HFF-Myc (cell line): ENCODE measurements at places on chromosomes 12 and 14.

DNA sequence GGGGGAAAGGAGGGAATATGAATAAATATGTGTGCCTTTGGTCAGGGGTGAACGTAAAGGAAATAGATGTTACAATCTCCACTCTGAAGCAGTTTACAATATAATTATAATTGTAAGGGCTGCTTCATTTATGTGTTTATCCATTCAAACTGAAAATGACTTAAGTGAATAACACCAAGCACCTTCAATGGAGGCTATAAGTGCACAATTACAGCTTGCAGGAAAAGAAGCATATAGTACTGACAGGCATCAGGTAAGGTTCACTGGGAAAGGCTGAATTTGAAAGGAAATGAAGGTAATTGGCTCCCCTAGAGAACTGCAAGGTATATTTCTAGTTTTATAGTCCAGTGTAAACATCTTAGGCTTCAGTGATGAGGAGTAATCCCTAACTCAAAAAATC lies 192.7 kb downstream of the STXBP6 start:
- no peak for DNase-seq

- no peak for DNase-seq
Measured at GRCh38 chr12:58916921-58917511, 3.3 kb downstream of the LRIG3 start.

DNA sequence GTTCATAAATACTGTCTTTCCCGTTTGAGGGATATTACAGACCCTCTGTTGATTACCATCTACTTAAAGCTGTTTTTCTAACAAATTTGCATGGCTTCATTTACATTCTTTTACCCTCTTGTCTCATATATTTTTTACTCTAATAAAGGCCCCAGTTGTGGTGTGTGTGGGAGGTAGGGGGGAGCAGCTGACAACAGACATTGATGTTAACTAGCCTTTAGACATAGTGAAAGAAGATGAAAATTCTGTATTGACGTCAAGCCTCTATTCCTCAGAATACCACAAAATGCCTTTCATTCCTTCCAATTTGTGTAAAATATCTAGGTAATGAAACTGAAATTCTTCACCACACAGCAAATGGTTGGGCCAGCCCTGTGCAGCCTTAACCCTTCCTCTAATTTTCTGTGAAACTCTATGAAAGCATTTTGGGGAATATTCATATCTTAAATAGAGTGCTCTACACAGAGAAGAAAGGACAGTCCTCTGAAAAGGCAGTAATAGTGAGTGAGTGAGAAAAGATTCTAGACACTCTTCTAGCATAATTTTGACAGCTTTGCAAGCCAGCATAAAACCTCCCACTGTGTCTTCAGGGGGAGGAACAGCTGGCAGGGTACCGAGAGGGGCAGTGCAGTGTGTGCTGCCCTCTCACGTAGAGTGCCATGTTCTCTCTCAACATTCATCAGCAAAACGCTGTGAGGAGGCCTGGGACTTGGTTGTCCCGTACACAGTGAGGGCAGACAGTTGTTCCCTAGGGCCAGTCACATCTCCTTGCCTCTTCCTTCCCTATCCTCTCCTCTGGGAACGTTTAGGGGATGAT lies 20.1 kb upstream of the CERS5 start:
- no peak for DNase-seq

DNA sequence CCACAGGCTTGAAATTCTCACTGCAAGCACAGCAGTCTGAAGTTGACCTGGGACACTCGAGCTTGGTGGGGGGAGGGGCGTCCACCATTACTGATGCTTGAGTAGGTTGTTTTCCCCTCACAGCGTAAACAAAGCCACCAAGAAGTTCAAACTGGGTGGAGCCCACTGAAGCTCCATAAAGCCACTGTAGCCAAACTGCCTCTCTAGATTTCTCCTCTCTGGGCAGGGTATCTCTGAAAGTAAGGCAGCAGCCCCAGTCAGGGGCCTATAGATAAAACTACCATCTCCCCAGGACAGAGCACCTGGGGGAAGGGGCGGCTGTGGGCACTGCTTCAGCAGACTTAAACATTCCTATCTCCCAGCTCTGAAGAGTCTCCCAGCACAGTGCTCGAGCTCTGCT lies 31.7 kb upstream of the ST8SIA1 start:
- DNase-seq = no peak

DNA sequence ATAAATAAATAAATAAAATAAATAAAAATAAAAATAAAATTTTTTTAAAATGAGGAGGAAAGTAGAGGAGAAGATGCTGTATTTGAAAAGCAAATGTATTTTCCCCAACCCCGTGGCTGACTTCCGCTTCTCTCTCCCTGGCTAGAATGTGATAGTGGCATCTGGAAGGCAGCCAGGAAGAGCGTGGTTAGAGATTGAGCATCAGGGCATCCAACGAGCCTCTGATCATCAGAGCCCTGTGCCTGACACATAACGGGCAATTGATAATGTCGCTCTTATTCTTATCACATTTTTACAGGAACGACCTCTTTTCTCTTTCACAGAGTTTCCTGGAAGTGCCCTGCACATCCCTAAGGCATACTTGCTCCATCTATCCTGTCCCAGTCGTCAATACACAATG lies 496.9 kb upstream of the TMEM132C start:
- no peak for DNase-seq

DNA sequence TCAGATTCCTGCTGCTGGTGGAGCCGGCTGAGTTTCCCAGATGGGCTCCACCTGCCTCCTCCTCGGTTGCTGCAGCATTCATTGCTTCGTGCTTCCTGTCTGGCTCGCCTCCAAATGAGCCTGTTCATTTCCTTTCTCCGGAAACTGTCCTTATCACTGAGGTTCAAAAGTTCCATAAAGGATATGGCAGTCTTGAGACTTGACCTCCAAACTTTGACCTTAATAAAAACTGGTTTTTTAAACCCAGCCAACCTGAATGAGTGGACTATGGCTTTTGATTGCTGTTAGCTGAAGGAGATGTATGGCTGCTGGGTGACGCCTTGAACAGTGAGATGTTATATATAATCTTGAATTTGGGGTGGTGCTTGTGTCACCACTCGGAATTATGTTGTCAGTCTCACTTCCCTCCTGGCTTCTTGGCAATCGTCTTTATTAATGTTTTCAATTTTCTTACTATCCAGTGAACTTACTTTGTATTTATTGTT lies 62.7 kb downstream of the RASSF3 start:
- DNase-seq = peak; percentile 82

- DNase-seq = no peak
Measured at GRCh38 chr12:47892819-47893218, 12.0 kb downstream of the VDR start.
